ENCODE measurements at places on chromosomes 4 and X. TPM values are rescaled to one million over a fixed set of nuclear protein-coding genes. Genes with fewer than 3 reads are reported as not detected.

DNA sequence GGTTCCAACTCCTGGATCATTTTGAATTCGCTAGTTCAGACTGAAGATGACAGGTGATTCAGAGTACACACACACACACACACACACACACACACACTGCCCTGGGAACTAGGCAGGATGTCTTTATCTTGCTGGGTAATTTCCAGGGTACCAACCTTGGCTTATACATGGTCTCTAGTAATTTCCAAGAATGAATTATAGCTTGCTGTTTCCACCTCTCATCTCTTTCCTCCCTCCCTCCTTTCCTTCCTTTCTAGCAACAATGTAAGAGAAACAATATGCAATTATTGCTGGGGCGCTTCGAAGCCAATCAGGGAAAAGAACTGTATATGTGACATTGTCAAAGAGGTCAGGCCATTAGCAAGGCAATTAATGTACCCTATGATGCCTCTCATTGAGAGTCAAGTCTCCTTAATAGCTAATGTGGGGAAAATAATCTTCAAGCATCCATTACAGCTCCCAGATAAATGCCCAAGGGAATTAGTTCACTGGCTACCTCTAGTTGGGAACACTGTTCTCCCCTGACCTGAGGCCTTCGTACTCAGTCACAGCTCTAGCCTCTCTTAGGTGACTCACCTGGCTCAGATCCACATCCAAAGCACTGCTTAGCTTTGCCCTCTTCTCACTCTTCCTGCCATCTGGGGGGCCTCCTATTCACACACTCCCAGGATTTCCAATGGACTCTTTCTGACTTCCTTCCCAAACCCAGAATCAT is 311.5 kb downstream of the PPP1R2C start:
- DNase-seq, result no peak

MTTP gene
- total RNA-seq, result 0.13 TPM

- DNase-seq, result no peak
These were observed 55.7 kb downstream of the TBC1D14 start for GRCh38 chr4:6965329-6965728.

GRCh38 chrX:126339928-126340327 is 173.8 kb upstream of the DCAF12L2 start:
- DNase-seq, result no peak

SLC10A6 gene
- total RNA-seq, result 14.7 TPM

DNA sequence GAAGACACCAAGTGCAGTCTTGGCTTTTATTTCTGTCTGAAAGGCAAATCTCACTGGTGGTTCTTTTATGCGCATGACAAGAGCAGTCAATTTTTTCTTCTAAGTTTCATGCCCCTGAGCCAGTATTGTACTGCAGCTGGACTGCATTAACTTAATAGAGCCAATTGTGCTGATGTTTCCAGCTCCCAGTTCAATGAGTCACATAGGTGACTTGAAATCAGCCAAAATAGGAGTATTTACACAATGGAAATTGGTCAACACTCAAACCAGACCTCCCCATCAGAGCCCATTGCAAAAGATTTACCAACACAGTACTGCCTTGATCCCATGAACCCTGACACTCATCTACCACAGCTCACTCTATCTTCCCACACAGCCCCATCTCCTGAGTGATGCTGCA is 100.3 kb upstream of the GUCY1A1 start:
- DNase-seq, result no peak

GRCh38 chr4:128564081-128564630 is 245.3 kb upstream of the JADE1 start:
- no peak for DNase-seq

DNA sequence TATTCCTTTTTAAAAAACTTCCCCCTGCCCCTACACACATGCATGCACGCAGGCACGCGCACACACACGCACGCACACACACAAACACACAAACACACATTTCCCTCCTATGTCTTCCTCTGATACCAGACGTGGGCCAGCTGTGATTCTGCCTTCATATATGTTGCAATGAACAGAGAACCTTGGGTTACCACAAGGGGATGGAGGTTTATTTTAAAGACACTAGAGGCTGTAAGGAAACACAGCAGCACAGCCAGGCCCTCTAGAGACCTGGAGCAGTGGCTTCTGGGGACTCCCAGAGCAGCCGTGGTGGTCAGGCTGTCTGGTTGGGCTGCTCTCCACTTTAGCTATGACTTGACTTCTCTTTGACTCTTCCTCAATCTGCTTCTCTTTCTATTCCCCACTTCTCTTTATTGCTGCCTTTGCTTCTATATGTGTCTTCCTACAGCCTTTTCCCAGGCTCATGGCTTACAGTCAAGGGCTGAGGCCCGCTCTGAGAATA is 3.2 kb upstream of the TLR10 start:
- no peak for DNase-seq

Measured in esophagus squamous epithelium (tissue), 5 donors.